ENCODE measurements at places on chromosomes 1 and 21. TPM values are rescaled to one million over a fixed set of nuclear protein-coding genes. Genes with fewer than 3 reads are reported as not detected.

DNA sequence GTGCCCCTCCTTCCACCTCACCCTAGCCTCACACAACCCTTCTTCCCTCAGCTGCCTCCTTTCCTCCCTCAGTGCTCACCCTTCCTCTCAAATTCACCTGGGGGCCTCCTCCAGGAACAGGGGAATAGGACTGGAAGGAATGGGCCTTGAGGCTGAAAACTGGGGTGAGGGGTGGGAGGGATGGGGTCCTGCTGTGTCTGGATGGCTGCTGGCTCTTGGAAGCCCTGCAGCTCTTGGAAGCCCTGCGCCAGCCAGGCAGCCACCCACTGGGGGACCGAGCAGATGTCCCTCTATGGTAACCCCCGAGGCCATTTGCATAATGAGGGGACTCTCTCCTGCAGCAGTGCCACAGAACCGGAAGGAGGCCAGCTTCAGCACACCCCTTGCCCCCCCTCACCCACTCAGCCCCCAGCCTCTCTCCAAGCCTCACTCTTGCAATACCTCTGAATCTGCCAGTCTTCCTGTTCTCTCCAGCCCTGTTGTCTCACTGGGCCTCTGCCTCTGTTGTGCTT is 85.2 kb downstream of the KIRREL1 start:
- no peak for DNase-seq

SNX7 gene
- total RNA-seq: 29.3 TPM

ALDH9A1 gene
- 54.3 TPM for total RNA-seq

LCE1D gene
- total RNA-seq: not detected

- DNase-seq: no peak
These were observed 12.6 kb upstream of the SERINC2 start for GRCh38 chr1:31400393-31400792.

GRCh38 chr1:107318932-107319331 is 178.1 kb downstream of the NTNG1 start:
- DNase-seq: no peak

- DNase-seq: no peak
These were observed 190.4 kb upstream of the USP25 start for GRCh38 chr21:15539376-15539775.

GRCh38 chr21:45051580-45052434 is 22.6 kb upstream of the ADARB1 start:
- peak; percentile 77 for DNase-seq

- no peak for DNase-seq
These were observed 26.8 kb downstream of the GFI1 start for GRCh38 chr1:92459871-92460320.

- no peak for DNase-seq
These were observed 18.5 kb downstream of the ATP5PO start for GRCh38 chr21:33897098-33897497.

DNA sequence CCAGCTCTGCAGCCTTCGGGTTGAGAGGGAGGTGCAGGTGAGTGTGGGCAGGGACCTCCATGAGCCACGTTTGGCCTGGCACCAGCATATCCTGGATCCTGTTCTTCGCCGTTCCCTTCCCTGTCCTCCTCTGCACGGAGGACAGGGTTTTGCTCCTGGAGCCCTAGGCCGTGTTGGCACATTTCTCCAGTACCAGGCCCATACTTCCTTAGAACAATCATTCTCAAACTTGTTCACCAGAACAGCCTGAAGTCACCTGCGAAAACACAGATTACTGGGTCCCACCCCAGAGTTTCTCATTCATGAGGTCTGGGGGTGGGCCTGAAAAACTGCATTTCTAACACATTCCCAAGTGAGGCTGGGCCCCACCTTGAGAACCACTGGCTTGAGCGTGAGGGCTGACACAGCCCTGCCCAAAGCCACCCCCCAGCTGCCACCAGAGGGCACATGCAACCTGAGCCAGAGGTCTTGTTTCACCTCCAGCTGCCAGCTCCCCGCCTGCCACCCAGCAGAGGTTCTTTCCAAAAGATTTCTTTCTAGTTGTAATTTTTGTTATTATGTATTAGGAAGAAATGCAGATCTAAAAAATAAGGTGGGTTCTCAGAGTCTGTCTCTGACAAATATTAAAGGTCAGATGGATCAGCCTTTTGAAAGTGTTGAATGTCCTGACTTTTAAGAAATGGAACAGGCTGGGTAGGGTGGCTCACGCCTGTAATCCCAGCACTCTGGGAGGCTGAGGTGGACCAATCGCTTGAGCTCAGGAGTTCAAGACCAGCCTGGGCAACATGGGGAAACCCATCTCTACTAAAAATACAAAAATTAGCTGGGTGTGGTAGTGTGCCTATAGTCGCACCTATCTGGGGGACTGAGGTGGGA is 39.6 kb upstream of the LDLRAP1 start:
- peak; percentile 68 for DNase-seq

CITED4 gene
- 13.2 TPM for total RNA-seq

DNA sequence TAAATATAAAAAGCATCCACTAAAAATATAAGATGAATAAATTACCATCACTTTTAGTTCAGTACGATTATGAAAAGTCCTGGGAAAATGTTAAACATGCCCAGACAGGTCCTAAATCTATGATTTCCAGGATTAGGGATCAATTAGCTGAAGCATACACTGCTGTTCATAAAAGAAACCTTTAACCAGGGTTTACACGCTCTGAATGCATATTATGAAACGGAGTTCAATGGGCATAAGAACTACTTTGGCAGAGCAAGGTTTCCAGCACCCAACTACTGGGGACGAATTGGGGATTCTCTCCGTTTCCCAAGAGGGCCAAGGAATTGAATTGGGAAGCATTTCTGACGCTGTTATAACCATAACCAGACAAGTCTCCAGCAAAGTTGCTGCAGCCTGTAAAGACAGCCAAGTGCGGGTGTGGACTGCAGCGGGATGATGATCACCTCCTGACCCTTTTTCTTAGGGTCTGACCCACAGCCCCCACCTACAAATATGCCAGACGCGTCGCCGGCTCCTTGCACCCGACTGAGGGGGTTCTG is 1.6 kb downstream of the SLC30A1 start:
- DNase-seq: no peak

DNA sequence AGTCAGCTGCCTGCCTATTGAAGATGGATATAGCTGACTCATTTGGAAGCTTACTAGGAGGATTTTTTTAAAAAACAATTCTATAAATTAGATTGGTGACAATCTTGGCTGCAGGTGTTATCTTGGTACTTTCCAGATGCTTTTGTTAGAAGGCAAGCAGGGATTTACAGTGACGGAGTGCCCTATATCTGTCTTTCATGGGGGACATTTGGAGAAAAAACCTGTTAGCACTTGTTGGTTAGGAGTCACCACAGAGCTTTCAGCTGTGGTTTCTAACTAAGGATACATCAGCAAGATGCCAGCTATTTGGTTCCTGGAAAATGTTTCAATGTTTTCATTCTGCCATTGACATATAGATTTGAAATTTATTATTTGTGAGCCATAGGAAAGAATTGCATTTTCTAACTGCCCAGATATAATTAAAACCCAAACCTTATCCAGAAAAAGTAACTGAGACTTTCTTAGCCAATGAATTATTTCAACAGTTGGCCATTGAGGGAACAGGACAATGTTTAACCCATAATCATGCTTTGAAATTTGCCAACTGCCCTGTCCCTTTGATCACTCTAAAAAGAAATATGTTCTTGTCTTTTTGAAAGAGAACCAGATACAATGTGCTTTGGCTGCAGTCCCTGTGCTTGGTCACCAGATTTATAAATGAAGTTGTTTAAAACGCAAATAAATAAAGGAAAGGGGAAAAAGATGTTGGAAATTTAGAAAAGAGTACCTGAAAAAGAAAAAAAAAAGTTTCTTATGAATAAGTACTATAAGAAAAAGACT is 761.0 kb upstream of the CXADR start:
- no peak for DNase-seq

DNA sequence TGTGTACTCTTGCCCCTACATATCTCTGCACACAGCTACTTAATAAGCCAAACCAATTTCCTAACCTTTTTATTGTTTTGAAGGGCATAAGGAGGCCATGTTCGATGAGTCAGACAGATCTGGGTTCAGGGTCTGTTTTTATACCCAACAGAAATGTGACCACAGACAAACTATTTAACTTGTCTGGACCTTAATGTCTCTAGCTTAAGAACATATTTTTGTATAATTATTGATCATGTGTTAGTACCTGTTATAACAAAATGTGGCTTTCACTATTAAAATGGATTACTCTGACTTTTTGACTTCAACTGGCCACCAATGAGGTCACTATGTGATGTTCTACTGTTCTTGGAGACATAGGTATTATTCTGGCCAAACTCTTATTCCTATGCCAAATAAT is 507.8 kb upstream of the USP24 start:
- no peak for DNase-seq

- DNase-seq: peak; percentile 73
These were observed 2.7 kb downstream of the RGL1 start for GRCh38 chr1:183807549-183808168.

DCDC2B gene
- total RNA-seq: not detected

DNA sequence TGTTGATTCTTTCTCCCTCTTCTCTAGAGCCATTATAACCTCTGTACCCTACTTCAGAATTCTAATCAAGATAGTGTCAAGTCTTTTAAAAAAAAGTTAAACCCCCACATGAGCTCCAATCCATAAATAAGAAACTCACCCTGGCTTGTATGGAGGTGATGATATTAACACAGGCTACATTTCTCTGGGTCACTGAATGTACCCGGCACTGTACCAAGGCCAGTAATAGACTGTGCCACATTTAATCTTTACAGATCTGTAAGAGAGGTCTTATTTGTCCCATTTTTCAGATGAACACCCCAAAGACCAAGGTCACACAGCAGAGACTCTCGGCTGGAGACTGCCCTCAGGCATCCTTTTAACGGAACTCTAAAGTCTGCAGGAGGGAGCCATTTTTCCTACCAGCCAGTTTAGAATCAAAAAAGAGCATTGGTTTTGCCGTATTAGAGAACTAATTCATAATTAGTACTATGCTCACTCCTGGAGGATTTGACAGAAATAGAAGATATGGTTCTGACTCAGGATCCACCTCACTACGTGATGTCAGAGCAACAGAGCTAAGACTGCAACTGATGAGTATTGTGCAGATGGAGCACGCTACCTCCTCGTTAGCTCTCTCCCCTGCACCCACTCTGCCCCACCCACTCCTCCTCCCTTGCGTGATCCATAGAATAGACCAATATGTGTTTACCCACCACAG is 217.2 kb upstream of the HOOK1 start:
- DNase-seq: no peak

MAP1LC3C gene
- 0.63 TPM for total RNA-seq

- no peak for DNase-seq
These were observed 309.1 kb downstream of the MATN1 start for GRCh38 chr1:30414086-30414850.

- peak; percentile 98 for DNase-seq
These were observed 31.9 kb downstream of the ZNF648 start for GRCh38 chr1:182029379-182030331.

- no peak for DNase-seq
These were observed 880 bp upstream of the MTF2 start for GRCh38 chr1:93078203-93078602.

- DNase-seq: no peak
These were observed 6.9 kb upstream of the SLC35D1 start for GRCh38 chr1:67060811-67061218.

GRCh38 chr1:18128298-18128697 is 20.7 kb downstream of the IGSF21 start:
- DNase-seq: no peak

NHLH1 gene
- 0.13 TPM for total RNA-seq

DNA sequence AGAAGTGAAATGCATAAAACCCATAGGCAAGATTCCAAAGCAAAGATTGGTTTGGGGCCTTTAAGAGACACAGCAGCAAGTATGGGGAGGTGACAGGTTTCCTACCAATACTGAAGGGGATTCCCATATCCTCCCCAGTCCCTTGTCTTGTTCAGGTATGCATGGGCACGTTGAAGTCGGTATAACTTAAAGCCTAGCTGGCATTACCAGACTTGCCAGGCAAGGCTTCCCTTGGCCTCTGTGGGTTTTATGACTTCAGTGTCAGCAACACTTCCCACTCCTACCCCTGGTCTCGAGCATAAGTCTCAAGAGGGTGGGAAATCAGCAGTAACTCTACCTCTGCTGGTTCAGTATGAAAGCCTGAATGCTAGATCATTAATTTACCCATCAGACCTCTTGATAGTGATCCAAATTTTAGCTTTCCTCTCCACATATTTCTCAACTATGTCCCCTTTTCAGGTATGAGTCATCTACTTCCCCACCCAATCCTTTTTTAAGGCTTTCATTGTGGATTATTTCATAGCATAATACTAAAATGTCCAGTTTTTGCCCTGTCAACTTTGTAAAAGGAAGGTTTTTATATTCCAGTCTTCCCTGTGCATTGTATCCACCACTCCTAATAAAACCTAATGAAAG is 6.8 kb downstream of the CYP4X1 start:
- no peak for DNase-seq

DNASE2B gene
- not detected for total RNA-seq

GRCh38 chr1:236913371-236914037 is 90.7 kb downstream of the MT1HL1 start:
- DNase-seq: no peak

DNA sequence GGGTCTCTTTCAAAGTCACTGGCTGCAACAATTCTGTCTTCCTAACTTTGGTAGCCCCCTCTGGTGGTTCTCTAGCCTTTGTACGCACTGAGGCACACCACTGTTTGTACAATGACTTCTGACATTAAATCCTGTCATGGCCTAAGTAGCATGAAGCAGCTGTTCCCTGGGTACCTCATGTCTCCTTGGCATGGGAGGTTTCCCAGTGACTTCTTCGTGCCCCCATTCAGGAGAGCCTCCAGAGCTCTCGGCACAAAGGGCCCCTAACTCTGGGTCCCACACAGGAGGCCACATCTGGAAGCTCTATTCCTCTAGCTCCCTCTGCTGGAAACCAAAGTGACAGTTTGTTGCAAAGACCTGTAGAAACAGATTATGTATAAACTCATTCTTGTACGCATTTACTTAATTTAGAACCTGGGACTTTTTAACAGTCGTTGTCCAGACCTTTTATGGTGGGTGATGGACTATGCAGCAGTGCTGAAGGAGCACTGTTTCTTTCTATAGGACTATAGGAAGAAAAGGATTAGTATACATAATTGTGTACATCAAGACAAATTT is 13.4 kb downstream of the SWT1 start:
- DNase-seq: no peak

- DNase-seq: no peak
These were observed 10.8 kb downstream of the INAVA start for GRCh38 chr1:200905411-200906052.

DNA sequence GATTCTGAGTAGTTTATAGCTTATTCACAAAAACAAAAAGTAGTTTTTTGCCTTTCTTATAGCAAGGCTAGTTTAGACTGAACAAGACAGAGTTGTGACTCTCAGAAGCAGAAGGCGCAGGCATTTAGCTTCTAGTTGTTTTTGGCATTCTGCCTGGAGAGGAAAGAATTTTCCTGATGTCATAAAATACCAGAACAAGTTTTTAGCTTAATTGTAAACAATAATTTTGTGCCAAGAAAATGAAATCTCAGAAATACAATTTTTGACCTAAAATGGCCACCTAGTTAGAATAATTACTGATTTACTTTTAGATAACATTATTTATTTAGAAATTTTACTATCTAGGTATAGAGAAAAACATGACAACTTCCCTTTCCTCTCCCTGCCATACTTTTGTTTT is 1.0 kb downstream of the DNAJB4 start:
- DNase-seq: no peak

GRCh38 chr1:206685334-206685768 is 646 bp downstream of the MAPKAPK2 start:
- peak; percentile 83 for DNase-seq

Data from aorta (tissue), 5 donors.